ENCODE measurements at places on chromosomes 13 and 19.

- peak; percentile 56 for DNase-seq
These were observed 18.5 kb downstream of the RFX2 start for GRCh38 chr19:6091771-6092291.

- DNase-seq: no peak
These were observed at the start of gene TTYH1 for GRCh38 chr19:54415208-54415900. Gene TTYH1, plus strand, starts transcription at chr19:54415464. Its CDS starts 89 bp downstream, at chr19:54415553.

GRCh38 chr19:10639836-10640235 is 14.3 kb upstream of the ILF3 start:
- no peak for DNase-seq

DNA sequence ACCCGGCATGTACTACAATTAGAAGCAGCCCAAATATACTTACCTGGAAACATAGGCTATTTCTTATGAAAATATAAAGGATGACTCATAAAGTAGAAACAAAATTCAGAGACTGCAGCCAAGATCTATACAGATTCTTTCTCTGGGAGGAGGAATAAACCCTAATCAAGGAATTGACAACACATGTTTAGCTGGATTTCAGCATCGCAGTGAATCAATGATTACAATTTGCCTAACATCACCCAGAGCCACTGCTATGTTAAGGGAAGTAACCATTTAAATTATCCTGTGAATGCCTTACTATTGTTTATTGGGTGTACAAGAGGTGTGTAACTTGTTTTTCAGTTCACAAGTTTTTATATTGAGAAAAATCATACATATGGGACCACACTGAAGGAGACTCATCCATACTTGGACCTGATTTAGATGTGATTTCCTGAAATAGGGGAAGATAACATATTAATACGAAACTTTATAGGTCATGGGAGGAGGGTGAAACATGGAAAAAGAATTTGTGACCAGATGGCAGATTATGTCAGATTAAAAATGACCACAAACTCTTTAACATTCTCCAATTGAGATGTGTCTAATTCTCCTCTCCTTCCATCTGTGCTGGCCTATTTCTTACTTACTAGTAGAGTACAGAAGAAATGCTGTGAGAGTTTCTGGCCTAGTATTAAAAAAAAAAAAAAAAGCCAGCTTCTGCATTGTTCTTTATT is 1168.4 kb downstream of the SLITRK1 start:
- DNase-seq: peak; percentile 22

- peak; percentile 44 for DNase-seq
These were observed 766 bp downstream of the CEBPG start for GRCh38 chr19:33374236-33374714.

- no peak for DNase-seq
These were observed 560.0 kb upstream of the KLHL1 start for GRCh38 chr13:70668293-70668692.

DNA sequence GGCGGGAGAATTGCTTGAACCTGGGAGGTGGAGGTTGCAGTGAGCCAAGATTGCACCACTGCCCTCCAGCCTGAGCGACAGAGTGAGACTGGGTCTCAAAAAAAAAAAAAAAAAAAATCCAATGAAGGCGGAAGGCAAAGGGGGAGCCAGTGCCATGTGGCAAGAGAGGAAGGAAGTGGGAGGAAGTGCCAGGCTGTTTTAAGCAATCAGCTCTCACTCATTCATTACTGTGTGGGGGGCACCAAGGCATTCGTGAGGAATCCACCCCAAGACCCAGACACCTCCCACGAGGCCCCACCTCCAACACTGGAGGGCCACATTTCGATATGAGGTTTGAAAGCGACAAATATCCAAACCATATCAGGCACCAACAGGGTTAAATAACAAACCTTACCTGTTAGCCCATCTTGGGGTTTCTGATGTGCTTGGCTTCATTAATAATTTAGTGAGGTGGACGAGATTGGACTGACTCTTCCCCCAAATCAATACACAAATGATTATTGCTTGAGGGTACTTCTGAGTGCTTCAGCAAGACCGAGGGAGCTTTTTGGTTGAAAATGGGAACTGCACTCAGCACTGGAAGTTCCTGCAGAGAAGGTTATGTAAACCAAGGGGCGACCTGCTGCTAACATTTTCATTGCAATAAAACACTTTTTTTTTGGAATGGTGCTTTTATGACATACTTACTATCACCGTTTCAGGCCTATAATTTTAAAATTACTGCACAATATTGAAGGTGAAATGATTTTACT is 7.5 kb upstream of the LRP3 start:
- DNase-seq: no peak

DNA sequence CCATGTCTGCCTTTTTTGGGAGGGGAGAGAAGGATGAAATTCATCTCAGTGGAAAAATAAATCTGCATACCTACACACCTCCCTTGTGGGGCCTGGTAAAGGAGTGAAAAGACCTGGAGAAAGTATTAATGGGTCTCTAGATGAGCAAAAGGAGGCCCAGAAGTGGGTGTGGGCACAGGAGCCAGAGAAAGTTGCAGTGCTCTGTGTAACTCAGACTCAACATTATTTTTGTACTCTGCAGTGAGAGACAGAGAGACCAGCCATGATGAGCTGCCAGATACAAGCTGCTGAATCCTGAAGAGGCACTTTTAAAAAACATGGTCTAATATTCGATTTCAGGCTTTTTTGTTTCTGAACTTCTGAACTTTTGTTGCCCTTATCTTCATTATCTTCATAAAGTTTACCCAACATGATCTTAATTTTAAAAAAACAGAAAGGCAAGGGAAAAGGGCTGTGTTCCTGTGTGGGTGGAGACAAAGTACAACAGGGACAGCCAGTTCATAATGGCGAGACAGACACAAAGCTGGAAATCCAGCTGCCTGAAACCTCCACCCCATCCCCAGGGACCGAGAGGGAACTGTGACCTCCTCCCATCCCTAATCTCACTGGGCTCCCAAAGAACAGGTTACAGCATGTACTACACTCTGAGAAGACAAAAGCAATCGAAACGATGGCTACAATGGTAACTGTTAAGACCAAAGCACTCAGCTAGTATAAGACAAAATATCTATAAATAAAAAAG is 77.2 kb downstream of the KLF12 start:
- no peak for DNase-seq

- DNase-seq: peak; percentile 82
These were observed 2.6 kb upstream of the WIZ start for GRCh38 chr19:15452111-15453047.

DNA sequence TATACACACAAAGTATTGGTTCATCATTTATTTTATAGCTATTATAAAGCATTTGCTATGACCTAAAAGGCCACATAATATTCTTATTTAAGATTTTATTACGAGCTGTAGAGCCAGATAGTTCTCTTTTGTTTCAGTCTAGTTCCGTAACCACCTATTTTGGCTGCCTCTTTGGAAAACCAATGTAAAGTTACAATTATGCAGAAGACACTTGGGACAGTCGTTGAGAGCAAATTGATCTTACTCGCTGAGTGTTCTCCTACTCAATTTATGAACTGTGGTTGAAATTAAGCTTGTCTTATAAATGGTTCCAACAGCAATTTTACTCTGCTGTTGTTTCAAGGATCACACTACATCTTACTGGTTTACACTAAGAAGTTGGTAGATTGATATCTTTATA is 122.3 kb downstream of the SLC7A1 start:
- no peak for DNase-seq

DNA sequence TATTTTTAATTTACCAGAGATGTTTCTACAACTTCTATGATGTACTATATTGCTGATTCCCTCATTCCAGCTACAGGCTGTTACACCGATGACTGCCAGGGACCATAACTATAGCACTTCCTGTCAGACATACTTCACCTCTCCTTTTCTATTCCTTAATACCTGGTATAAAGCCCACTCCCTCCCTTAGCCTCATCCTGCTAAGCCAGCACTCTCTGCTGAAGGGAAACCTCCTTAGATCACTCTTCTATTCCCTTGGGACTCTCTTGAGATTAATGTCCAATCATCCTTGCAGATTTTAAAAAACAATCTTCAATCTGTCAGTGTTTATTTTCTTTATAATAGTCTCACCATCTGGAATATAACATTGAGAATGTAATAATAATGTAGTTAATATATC is 127.9 kb downstream of the DIAPH3 start:
- no peak for DNase-seq

DNA sequence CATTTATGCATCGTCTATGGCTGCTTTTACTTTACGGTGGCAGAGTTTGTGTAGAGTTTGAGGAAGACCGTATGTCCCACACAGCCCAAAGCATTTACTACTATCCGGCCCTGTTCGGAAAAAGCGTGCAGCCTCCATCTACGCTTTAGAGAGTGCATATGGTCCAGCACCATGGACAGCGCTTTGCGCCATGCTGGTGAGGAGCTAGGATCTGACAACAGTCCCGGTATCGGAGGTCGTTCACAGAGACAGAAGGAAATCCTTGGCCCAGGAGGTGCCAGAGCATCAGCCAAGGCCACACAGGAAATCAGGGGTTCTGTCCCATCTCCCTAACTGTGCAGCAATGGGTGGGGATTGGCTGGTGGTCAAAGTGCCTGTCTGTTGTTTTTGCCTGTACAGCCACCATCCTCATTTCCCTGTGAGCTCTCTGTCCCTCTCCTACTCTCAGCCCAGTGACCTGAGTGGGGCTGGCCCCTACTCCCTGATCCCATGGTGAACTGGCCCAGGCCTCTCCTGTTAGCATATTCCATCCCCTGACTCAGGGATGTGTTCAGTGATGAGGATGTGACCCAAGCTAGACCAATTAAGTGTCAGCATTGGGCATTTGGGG is 16.2 kb upstream of the PRODH2 start:
- peak; percentile 59 for DNase-seq

DNA sequence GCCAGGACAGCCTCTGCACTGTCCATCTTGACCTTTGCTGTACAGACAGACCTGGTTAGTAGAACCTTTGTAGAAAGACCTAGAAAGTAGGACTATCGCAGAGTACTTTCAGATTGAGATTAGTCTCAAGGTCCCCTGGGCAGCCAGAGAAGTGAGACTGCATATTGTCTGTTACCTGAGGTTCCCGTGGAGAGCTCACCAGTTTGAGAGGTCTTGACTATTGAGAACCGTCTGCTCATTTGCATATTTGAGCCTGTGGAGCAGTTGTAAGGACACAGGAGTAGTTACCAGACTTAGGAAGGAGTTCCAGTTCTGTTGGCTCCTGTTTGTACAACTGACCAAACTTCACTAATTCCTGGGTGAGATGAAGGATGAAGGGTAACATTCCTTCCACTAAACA is 66.2 kb downstream of the SPATA13 start:
- DNase-seq: no peak

GRCh38 chr19:14475251-14476073 is at the start of gene PTGER1:
Gene PTGER1, minus strand, starts transcription at chr19:14475354. Its CDS starts 1,034 bp downstream, at chr19:14474320.
- peak; percentile 23 for DNase-seq

- DNase-seq: no peak
These were observed 280.6 kb downstream of the FOXO1 start for GRCh38 chr13:40385858-40386180.

GRCh38 chr13:63307228-63307627 is 1891.6 kb upstream of the PCDH20 start:
- DNase-seq: peak; percentile 4

GRCh38 chr19:1471010-1471514 is 8.0 kb downstream of the C19orf25 start:
- no peak for DNase-seq

GRCh38 chr13:106530980-106531481 is 4.4 kb downstream of the EFNB2 start:
- peak; percentile 31 for DNase-seq

- DNase-seq: peak; percentile 38
These were observed 1.1 kb downstream of the HSPB6 start for GRCh38 chr19:35755550-35756376.

- no peak for DNase-seq
These were observed 2.3 kb upstream of the SLC25A42 start for GRCh38 chr19:19061506-19061905.

DNA sequence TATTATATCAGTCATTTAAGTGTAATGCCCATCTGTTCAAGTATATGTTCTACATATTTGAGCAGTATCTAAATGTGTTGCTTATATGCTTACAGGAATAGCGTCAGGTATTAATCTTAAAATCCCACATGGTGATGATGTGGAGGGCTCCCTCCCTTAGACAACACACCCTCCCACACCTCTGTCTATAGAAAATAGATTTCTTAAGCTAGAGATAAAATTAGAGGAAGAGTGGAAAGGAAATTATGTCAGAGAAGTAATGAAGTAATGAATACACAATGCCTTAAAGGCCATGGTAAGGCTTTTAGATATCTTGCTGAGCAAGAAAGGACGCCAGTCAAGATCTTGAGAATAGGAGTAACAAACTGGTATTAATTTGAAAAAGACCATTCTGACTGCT is 12.4 kb downstream of the ZDHHC20 start:
- no peak for DNase-seq

GRCh38 chr13:32428581-32429432 is 877 bp upstream of the N4BP2L1 start:
- no peak for DNase-seq

DNA sequence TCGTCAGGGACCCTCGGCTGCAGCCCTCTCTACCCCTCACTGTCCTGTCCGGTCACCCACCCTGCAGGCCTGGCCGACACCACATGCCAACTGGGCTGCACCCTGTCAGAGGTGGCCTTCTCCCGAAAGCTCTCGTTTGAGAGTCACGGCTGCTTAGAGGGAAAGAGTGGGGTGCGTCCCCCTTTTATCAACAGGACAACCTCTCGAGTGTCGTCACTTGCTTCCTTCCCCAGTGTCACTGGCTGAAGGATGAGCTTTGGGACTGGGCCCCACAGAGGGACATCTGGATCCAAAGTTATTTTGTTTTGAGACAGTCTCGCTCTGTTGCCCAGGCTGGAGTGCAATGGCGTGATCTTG is 28.5 kb downstream of the MAP2K2 start:
- no peak for DNase-seq
